A549 treated with GW870086 at 1 μM for 4 hours (cell line): ENCODE measurements at places on chromosomes 16 and 17. TPM values are rescaled to one million over a fixed set of nuclear protein-coding genes. Genes with fewer than 3 reads are reported as not detected.

The CACNA1H gene
- 12.4 to 19.8 TPM (median 18.4 TPM) in 5 replicates for total RNA-seq

The PSMC5 gene
- 205 to 229 TPM (median 215 TPM) in 5 replicates for total RNA-seq

The OTOP2 gene
- 0.13 TPM in 1 of 5 replicates, not detected in the others for total RNA-seq

The PLA2G10 gene
- total RNA-seq = 0.29 to 0.42 TPM (median 0.36 TPM) in 4 of 5 replicates, not detected in the other

The UMOD gene
- not detected in 5 replicates for total RNA-seq

The NUPR1 gene
- 12.1 to 18.5 TPM (median 15.9 TPM) in 5 replicates for total RNA-seq

The NAE1 gene
- 55.9 to 74.8 TPM (median 66.5 TPM) in 5 replicates for total RNA-seq

The ASPSCR1 gene
- 23.0 to 34.0 TPM (median 26.5 TPM) in 5 replicates for total RNA-seq

The MPV17L gene
- 4.6 to 6.0 TPM (median 4.9 TPM) in 5 replicates for total RNA-seq

The TNFSF13 gene
- 0.37 to 1.1 TPM (median 0.87 TPM) in 5 replicates for total RNA-seq

The RAMP2 gene
- 0.65 to 1.7 TPM (median 1.4 TPM) in 5 replicates for total RNA-seq

The IRX3 gene
- total RNA-seq = 5.0 to 6.5 TPM (median 5.2 TPM) in 5 replicates

The IRX5 gene
- 1.4 to 2.2 TPM (median 1.9 TPM) in 5 replicates for total RNA-seq

The C17orf100 gene
- total RNA-seq = 1.8 to 2.9 TPM (median 2.5 TPM) in 5 replicates

The VASN gene
- 6.0 to 6.8 TPM (median 6.3 TPM) in 5 replicates for total RNA-seq

The RRAD gene
- total RNA-seq = 19.1 to 31.3 TPM (median 25.8 TPM) in 5 replicates

The ATXN7L3 gene
- total RNA-seq = 55.0 to 70.4 TPM (median 67.8 TPM) in 5 replicates

The TP53TG3 gene
- 0.61 to 1.00 TPM (median 0.79 TPM) in 4 of 5 replicates, not detected in the other for total RNA-seq

The LASP1 gene
- 255 to 274 TPM (median 264 TPM) in 5 replicates for total RNA-seq
